ENCODE measurements at places on chromosomes 12 and 14.

GRCh38 chr14:70808416-70809224, 693 bp downstream of the MAP3K9 start:
- peak; percentile 16 for DNase-seq

- no peak for DNase-seq
Observed at GRCh38 chr14:34629344-34629656, 648 bp downstream of the SNX6 start.

DNA sequence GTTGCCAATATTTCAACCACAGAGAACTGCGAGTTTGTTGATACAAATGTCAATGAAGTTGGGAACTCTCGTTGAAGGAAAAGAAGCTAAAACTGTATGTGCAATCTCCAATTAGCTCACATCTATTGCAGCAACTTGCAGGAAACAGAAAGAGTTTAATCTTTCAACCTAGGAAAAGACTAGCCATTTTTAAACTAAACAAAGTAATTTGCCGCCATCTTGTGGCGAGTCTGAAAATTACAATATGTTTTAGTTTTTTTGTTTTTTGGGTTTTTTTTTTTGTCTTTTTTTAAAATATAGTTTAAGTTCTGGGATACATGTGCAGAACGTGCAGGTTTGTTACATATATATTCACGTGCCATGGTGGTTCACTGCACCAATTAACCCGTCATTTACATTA, 131.2 kb upstream of the FOXG1 start:
- peak; percentile 32 for DNase-seq

DNA sequence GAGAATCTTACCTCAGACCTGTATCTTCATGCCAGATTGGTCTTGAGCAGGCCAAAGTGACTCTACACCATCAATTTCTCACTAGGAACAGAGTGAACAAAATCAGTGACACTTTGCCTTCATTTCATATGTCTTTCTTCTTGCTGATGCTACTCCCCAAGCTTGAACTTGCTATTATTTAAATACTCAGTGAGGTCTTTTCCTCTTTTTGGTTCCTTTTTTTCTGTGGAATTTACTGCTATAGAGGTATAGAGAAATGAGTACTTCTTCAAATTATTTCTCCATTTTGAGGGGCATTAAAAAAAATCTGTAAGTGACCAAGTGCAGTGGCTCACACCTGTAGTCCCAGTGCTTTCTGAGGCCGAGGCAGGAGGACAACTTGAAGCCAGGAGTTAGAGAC, at the start of gene GPR33:
GPR33 (minus strand) TSS at position 154 of the 400 bp plus-strand sequence. CDS start 4,074 bp downstream, outside the sequence.
- no peak for DNase-seq

DNA sequence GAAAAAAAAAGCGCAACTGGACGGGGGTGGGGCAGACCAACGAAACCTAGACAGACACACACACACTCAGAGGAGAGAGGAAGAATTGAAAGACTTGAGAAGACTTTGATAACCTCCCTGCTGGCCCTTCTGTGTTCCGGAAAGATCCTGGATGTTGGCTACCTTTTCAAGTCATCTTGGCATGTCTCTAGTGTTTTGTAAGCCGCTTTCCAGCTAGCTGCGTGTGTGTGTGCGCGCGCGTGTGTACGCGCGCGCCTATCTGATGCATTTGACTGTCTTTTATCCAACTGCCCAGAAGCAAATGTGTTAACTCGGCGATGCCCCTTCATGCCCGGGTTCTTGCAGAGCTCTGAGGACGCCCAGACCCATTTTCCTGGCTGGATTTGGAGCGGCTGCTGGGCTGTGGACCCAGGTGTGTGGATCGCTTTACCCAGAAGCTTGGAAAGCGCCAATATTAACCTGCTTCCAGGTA, 664 bp downstream of the LRFN5 start:
- peak; percentile 73 for DNase-seq

GRCh38 chr12:66931091-66931490, 252.2 kb upstream of the GRIP1 start:
- DNase-seq: no peak

DNA sequence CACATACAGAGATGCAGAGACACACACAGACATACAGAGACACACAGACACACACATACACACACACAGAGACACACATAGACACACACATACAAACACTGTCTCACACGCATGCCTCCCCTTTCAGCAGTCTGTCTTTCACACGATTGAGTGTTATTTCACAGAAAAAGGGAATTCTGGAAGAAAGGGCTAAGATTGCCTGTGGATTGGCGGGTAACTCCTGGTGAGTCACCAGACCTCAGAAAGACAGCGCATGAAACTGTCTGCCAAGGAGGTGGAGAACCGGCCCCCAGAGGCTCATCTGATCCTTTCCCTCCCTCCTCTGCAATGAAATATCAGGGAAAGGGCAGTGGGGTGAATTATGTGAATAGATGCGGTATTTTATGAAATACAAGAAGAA, 127.2 kb upstream of the GSC start:
- DNase-seq: no peak

DNA sequence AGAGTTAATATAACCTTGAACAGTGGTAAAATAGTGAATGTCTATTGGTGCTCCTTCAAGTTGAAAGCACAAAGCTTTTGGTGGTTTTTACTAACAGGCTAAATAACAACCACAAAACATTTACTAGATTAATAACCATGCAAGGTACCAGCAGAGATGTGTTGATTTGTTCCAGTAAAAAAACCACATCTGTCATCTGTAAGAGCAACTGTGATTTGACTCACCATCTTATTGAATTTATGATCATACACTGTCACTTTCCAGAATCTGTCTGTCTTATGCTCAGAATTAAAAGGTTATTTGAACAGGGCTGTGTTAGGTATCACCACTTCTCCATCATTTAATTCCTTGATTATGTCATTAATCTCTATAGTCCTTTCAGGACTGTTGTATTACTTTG, 107.0 kb upstream of the PTHLH start:
- DNase-seq: no peak

DNA sequence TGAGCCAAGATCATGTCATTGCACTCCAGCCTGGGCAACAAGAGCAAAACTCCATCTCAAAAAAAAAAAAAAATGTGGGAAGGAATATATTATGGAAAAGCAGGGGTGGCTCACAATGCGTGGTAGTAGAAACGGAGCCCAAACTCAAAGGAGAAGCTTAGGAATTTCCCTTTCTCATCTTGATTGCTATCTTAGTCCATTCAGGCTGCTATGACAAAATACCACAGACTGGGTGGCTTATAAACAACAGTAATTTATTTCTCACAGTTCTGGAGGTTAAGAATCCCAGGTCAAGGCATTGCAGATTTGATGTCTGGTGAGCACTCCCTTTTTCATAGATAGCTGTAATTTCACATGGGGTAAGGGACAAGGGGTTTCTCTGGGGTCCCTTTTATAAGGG, 153.8 kb upstream of the KRR1 start:
- no peak for DNase-seq

DNA sequence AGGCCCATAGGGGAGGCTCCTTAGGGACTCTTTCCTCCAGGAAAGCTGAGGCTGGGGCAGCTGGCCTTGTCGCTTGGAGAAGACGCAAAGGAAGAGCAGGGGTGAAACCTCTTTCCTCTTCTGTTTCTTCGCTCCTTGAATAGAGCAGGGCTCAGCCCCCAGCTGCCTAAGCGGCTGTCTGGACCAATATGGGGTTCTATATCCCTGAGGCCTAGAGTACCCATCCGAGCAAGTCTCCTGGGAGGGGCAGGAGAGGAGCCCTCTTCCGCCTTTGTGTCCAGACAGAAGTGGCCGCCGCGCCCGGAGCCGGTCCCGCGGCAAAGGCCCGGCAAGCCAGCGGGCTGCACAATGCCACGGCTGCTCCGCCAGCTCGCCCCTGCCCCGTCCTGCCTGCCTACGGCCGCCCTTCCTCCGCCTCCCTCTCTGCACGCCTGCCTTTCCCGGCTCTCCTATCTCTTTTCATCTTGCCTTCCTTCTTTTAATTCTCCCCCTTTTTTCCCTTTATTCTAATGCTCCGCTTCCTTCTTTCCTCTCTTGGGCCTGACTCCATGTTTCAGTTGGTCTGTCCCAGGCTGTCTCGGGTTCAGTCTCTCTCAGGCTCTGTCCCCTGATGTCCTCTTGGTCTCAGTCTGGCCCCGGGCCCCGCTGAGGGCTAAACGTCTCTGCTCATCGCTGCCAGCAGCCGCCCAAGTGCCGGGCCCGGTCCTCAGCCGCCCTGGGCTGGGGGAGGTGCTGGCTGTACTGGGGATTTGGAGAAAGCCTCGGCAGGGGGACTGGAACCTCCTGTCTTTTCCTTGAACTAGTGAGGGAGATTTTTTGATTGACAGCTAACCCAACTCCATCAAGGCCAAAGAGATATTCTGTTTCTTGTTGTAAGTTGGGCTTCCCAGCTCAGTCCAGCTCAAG, 2.5 kb upstream of the HOXC9 start:
- no peak for DNase-seq

DNA sequence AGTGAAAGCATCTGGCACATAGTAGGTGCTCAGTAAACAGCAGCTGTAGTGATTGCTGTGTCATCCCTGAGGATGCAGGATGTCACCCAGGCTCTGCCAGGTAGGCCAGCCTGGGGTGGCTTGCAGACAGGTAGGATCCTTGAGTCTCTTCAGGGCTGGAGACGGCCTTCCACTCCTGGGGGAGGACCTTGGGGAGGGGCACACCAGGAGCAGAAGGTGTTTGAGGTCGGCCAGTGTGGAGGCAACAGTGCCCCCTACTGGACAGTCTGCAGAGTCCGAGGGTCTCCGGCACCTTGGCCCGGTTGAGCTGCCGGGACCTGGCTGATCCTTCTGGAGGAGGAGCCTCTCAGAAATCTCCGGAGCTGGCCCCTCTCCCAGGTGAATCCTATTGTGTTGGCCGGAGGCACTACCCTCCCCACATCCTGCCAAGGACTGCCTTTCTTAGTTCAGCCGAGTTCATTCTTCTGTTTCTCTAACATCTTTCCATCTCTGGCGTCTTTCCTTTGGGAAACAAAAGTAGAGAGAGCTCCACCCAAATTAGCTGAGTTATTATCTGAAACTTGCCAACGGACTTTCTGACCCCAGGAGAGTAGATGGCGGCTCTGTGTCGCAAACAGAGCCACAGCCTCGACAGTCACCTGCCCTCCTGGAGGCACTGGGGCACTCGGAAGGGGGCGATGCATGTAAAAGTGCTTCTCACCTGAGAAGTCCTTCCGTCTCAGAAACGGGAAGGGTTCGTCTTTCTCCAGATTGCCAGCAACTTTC, 41.8 kb upstream of the CLMN start:
- no peak for DNase-seq

DNA sequence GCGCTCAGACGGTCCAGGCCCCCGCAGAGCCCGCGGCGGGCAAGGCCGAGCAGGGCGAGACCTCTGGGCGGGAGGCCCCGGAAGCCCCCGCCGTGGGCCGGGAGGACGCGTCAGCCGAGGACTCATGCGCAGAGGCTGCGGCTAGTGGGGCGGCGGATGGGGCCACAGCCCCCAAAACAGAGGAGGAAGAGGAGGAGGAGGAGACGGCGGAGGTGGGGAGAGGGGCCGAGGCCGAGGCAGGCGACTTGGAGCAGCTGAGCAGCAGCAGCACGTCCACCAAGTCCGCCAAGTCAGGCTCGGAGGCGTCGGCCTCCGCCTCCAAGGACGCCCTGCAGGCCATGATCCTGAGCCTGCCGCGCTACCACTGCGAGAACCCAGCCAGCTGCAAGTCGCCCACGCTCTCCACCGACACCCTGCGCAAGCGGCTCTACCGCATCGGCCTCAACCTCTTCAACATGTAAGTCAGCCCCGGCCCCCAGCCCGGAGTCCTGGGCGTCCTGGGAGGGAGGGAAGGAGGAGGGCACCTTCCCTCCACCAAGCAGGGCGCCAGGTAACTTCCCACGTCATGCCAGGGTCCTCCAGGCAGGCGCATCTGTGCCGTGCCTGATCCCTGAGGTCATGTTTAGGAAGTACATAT, 72.4 kb downstream of the IQSEC3 start:
- DNase-seq: no peak

- no peak for DNase-seq
Observed at GRCh38 chr12:28158353-28158752, 31.9 kb upstream of the CCDC91 start.

DNA sequence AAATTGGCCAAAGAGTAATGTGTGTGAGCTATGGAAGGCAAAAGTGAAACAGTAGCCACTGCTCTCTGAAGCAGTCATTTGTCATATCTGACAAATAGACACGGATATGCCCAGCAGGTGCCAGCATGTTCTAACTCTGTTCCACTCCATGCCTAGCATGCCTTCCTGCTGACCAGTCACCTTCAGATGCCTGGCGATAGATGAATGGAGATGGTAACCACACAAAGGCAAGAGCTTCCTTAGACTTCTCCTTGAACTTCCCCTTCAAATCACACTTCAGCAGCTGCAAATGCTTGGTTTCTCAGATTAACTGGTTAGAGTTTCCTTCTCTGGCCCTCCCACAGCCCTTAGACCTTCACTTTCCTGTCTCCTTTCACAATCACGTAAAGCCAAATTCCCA, 429.9 kb downstream of the DAD1 start:
- no peak for DNase-seq

- no peak for DNase-seq
Observed at GRCh38 chr12:6044082-6044481, 80.4 kb downstream of the VWF start.

DNA sequence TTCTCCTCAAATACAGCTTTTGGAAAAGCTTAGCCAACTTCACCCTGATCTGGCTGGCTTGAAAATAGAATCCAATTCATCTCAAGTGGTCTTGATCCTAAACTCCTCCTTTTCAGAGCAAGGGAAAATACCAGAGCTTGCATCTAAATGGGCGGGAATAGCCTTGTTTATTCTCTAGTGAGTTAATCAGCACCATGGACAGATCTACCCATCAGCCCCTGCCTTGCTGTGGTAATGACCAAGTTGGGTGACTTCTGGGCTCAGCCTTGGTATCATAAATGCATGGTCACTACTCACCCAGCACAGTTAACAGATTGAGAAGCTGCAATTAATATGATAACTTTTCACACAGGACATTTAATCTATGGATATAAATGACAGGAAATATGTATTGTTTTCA, 196.6 kb downstream of the GLT1D1 start:
- no peak for DNase-seq

GRCh38 chr12:132827763-132828703, 636 bp downstream of the GOLGA3 start:
- DNase-seq: no peak

DNA sequence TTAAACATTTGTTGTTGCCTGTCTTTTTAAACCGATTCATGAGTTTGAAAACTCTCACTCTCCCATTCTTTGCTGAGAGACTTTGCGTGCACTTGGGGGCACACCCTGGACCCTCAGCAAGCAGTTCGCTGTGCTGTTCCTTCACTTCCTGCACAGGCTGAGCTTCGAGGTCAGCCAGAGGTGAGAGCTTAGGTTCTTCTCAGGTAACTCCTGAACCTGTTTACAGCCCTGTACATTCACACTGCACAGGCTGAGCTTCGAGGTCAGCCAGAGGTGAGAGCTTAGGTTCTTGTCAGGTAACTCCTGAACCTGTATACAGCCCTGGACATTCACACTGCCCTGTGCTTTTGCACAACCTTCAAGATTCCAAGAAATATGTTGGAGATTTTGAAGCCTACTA, 9.8 kb upstream of the CLECL1 start:
- DNase-seq: no peak

- DNase-seq: no peak
Observed at GRCh38 chr12:18090093-18090492, at the start of gene RERGL. Gene RERGL, minus strand, starts transcription at chr12:18090193. Its CDS starts 53 bp downstream, at chr12:18090140.

- DNase-seq: no peak
Observed at GRCh38 chr12:3097186-3097804, 20.1 kb downstream of the TSPAN9 start.
